ENCODE measurements at places on chromosomes 4 and X.

GRCh38 chr4:148327683-148328082, 114.5 kb downstream of the NR3C2 start:
- DNase-seq, result no peak

- DNase-seq, result no peak
These were observed 165.1 kb downstream of the GPAT3 start for GRCh38 chr4:83701041-83701440.

DNA sequence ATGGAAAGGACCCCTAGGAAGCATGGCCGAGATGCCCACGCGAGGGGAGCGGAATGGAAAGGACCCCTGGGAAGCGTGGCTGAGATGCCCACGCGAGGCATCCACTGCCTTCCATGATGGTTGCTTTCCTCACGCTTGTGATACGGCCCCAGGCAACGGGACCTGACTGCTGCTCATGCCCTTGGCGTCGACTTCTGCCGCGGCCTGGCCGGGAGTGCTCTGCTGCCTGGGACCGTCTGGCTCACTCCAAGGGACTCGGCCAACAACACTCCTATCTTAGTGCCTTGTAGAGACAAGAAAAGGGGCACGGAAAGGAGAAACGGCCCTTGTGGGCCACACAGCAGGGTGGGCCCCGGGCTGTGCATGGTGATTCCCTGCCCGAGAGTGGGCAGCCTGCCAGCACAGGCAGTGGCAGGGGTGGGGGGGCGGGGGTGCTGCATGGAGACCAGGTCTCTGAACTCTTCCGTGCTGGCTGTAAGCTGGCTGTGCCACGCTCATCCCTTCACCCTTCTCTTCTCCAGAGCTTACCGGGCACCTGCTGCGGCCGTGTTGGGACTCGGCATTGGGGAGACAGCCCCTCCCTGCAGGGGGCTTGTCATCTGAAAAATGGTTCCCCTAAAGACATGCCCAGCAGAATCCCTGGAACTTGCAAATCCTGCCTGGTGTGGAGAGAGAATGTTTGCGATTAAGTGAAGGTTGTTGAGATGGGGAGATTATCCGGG, 38.6 kb upstream of the HMX1 start:
- no peak for DNase-seq

GRCh38 chr4:519885-520682, 21.1 kb downstream of the PIGG start:
- no peak for DNase-seq

DNA sequence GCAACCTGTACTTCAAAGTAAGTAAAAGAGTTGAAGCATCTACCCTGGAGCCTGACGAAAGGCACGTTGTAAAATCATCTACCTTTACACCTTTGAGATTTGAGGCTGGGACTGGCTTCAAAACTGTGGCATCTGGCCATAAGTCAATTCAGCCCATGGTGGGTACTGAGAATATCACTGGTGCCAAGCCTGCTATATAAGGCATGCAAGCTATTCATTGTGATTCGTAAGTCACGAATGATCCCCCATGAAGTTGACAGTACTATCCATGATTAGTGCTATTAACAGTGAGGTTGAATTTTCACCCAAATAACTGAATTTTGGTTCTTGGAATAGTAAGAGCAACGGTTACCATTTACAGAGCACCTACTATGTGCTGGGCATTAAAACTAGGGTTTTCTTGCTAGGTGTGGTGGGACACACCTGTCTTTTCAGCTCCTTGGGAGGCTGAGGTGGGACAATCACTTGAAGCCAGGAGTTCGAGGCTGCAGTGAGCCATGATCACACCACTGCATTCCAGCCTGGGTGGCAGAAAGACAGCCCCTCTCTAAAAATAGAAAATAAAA, 39.8 kb downstream of the IRF2 start:
- DNase-seq, result no peak

DNA sequence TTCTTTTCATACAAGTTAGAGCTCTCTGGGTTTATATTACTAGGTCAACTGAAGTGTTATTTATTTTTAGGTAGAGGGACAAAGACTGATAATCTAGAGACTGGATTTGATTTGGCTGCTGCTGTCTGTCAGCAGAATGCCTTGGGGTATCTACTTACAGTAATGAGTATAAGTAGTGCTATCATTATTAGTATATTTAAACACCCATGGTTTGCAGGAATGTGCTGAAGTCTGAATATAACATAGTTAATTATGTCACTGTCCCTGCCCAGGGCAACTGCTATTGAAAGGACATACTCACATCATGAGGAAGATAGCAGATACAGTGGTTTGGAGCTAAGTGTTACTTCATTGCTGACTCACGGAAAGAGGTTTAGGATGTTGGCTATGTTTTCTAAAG, 76.2 kb downstream of the PRRG1 start:
- DNase-seq, result no peak

Data from COR-L47 (cell line).